ENCODE measurements at places on chromosomes 12 and 14.
A peak's percentile ranks its signal among the peaks of the same experiment; 100 is the strongest.

GRCh38 chr12:32423559-32423958 lies 24.2 kb downstream of the FGD4 start:
- no peak for DNase-seq

- DNase-seq = no peak
Measured at GRCh38 chr14:96187216-96188031, 17.2 kb upstream of the BDKRB2 start.

GRCh38 chr12:119804011-119804641 lies 73.0 kb downstream of the CIT start:
- no peak for DNase-seq

GRCh38 chr12:19647806-19648556 lies 208.7 kb downstream of the AEBP2 start:
- no peak for DNase-seq

DNA sequence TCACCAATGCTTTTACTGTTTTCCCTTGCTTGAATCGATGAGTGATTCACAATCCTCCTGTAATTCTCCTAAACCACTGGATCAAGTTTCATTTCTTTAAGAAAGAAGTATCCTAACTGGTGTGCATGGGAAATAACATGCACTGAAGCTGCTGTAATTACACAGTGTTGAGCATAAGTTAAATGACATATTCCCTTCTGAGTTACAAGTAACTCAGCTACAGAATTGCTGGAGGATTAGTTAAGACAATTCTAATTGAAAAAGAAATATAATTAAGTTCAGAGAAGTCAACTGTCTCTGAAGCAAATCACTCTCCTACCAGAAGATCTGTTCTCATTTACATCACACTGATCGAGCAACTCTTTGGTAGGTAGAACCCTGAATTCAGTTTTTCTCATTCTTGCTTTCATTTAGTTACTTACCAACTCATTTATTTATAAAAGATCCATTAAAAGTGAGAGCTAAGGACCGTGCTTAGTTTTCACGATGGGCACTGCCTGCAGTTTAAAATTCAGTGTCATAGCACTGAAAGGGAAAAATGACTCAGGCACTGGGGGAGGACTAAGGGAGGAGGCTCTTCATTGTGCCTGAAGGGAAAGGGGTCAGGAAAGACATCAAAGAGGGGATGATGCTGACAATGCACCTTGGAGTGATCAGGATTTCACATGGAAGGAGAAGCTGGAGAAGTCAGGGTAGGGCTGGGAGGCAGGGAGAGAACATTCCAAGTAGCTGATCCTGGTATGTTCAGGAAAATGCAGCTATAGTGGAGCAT lies 327.2 kb downstream of the EMP1 start:
- DNase-seq = no peak

DNA sequence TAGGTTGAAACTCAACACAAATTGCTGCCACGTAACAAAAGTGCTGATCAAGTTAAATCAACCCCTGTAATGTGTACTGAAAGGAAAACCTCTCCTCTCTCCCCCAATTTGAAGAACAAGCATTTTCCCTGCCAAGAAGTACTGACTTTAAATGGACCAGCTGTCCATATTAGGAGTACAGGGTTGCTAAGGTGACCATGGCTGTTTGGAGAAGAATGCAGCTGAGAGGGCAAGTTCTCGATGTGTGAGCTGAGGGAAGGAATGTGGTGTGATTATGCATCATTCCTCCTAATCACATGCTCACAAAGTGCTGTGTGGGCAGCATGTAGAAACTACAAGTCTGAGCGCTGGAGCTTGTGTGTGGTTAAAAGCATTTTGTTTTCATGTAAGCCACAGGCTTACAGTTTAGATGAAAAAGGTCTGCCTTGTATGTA lies 50.9 kb upstream of the CCT2 start:
- DNase-seq = peak; percentile 44

DNA sequence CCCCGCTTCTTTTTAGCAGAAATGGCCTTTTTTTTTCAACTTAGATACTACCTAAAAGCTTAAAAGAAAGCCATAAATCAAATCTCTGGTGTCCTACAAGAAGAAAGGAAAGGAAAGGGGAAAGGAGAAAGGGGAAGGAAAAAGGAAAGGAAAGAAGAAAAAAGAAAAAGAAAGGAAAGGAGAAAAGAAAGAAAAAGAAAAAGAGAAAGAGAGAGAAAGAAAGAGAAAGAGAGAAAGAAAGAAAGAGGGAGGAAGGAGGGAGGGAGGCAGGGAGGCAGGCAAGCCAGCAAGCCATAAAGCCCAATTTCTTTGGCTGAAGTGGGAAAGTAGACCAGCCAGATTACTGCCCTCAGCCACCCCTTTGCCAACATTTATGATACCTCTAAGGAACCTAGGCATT lies 32.5 kb upstream of the SLC6A13 start:
- no peak for DNase-seq

DNA sequence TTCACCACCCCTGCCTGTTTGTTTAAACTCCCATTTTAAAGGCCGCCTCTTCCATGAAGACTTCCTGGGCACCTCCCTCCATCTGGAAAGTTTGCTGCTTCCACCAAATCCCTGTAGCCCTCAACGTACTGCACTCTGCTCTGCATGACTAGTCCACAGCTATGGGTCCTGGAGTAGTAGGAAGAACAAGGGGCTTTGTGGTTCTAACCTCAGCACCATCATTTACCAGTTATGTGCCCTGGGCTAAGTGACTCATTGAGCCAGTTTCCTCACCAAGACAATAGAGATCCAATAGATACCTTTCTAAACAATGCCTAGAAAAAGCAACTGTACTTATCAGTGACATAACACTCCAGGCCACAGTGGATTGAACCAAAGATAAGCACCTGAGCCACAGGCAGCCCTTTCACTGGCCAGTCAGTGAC lies 8.5 kb upstream of the LTBP2 start:
- DNase-seq = peak; percentile 55

DNA sequence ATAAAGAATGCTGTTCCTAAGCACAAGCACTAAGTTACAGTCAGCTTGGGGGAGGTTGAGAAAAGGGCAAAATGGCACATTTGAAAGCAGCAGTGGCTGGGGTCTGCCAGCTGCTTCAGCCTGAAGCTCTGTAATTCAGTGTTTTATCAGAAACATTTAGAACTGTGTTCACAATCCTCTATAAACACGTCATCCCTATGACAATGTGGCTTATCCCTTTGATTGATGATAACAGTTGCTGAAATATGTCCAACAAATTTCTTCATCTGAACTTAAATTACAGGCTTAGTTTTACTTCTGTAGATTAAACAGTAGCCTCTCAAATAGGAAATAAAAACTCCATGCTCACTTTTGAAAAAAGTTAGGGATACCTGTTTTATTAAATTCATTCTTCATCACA lies 108.8 kb downstream of the VEZT start:
- DNase-seq = no peak

- DNase-seq = peak; percentile 91
Measured at GRCh38 chr12:49347311-49348193, 864 bp downstream of the DNAJC22 start.

- peak; percentile 48 for DNase-seq
Measured at GRCh38 chr12:48003226-48004052, 837 bp downstream of the COL2A1 start.

Measured in stimulated activated CD8-positive, alpha-beta memory T cell treated with anti-CD3 and anti-CD28 coated beads, Interleukin-4, amount 100 ng/mL, for 48 hours (primary cell).